ENCODE measurements at places on chromosomes 12 and 14. TPM values are rescaled to one million over a fixed set of nuclear protein-coding genes. Genes with fewer than 3 reads are reported as not detected.
A peak's percentile ranks its signal among the peaks of the same experiment; 100 is the strongest.

DNA sequence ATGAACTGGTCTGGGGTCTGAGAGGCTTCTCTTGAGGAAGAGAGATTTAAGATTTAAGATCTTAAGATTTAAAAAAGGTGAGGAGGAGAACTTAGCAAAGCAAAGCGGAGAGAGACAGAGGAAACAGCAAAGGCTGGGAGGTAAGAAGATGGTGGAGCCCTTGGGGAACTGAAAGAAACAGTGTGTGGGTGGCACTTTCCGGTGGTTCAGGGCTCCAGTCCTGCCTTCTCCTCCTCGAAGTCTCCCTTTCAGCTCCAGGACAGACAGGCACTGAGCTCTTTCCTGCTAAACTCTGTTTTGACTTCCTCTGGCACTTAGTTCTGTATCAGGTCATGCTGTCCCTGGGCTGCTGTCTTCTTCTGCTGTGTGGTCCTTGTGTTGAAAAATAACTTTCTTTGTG, 298.7 kb upstream of the SRRM4 start:
- DNase-seq, result no peak

- peak; percentile 39 for DNase-seq
Measured at GRCh38 chr12:100574187-100575074, 947 bp downstream of the GAS2L3 start.

CATSPERB gene
- 0.37 TPM for total RNA-seq

GRCh38 chr14:88631091-88631490, 68.3 kb downstream of the ZC3H14 start:
- DNase-seq, result no peak
